Stimulated activated naive CD8-positive, alpha-beta T cell treated with anti-CD3 and anti-CD28 coated beads, Interleukin-15, Interleukin-2, amounts not matched to agents 100 U/mL and 50 U/mL, for 24 hours (primary cell): ENCODE measurements at places on chromosomes 12 and 14.

GRCh38 chr14:68840454-68840853 lies 47.6 kb upstream of the ZFP36L1 start:
- DNase-seq: no peak

DNA sequence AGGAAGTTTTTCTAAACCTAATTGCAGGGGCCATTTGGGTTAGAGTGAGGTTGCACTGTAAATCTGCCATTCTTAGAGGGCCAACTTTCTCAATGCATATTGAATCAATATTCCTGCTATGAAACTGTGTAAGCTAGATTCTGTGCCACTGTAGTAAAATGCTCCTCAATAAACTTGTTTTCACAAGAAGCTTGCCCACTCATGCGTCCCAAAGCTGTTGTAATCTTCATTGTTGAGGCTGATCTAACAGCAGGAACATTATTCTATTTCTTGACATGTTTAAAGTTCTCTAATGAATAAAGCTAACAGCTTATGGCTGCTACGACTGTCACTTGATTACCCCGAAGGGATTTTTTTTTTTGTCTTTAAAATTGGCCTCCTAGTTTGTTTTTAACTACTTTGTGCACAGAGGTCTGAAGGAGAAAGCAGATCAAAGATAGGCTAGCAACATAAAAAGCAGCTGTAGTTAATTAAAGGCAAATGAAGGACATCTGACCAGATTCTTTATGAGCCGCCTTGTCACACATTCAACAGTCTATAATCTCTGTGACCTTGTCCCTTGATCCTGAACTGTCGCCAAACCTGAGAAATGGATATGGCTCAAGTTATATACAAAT lies 243.7 kb downstream of the PAX9 start:
- no peak for DNase-seq

DNA sequence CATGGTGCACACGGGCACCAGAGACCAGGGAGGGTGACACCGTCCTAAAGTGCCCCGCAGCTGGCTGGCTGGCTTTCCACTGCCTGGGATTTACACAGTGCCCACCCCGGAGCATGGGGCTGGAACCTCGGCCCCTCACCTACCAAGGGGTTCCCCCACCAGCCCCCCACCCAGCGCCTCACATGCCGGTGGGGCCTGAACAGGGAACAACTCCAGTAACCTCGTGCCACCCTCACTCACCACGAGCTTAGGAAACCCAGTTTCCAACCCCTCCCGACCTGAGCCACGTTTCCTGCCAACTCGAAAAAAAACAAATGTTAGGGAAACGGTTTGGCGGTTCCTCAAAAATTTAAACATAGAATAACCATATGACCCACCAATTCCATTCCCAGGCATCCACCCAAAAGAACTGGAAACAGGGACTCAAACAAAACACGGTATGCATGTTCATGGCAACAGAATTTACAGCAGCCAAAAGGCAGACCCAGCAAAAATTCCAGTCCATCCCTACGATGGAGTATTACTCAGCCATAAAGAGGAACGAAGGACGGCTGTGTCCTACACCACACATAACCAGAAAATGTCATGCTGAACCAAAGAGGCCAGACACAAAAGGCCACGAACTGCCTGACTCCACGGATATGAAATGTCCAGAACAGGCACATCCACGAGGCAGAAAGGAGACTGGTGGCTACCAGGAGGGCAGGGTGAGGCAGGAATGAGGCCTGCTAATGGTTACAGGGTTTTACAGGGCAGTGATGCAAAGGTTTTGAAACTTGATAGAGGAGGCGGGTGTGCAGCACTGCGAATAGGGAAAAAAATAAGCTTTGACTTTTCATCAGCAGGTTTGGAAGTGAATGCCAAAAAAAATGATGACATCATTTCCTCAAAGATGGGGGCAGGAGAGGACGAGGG lies 68.9 kb downstream of the NCOR2 start:
- DNase-seq: no peak

DNA sequence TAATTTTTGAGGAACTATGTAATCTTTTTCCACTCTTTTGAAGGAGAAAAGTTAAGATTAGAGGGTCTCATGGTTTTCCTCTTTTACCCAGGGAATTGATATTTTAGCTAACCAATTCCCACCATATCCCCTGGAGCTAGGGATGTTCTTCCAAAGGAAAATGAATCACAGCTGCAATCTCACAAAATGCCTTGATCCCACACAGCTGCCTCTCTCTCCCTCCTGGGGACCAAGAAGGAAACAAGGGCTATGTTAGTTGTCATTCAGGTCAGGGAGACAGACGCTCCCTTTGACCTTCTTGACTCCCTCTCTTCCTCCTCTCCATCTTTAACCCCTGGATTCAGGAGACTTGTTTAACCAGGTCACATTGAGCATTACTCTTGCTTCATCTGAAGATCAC lies 9.5 kb downstream of the DCN start:
- no peak for DNase-seq

DNA sequence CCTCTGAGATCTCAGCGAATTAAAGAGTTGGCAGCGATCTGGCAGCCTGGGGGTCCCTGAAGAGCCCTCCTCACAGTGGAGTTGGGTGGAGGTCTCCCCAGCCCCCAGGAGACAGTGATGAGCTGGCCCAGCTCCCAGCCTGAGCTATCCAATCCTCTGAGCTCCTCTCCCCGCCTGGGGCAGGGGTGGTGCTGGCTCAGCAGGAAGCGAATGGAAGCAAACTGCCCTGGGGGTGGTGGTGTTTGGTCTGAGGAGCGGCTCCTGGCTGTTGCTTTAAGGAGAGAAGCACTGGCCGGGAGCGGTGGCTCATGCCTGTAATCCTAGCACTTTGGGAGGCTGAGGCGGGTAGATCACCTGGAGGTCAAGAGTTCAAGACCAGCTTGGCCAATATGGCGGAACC lies 19.5 kb upstream of the MEG3 start:
- no peak for DNase-seq

- DNase-seq: no peak
These were observed 120.2 kb downstream of the PAX9 start for GRCh38 chr14:36781897-36782296.

DNA sequence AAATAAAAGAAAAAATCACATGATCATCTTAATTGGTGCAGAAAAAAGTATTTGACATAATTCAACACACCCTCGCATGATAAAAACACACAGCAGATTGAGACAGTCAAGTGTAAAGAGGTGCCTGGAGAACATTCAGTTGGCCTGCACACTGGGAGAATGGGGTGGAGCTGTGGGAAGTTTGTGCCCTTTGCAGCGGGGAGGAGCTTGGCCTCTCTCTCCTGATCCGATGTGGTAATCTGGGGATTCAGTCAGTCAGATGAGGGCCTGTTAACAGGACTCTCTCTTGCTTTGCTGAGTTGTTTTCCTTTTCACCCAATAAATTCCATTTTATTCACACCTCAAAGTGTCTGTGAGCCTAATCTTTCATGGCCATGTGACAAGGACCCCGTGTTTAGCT lies 5.9 kb downstream of the SERPINA6 start:
- no peak for DNase-seq

- no peak for DNase-seq
These were observed 30.6 kb upstream of the ISM2 start for GRCh38 chr14:77529213-77529612.

- no peak for DNase-seq
These were observed 78.9 kb downstream of the AKAP6 start for GRCh38 chr14:32408018-32408417.

DNA sequence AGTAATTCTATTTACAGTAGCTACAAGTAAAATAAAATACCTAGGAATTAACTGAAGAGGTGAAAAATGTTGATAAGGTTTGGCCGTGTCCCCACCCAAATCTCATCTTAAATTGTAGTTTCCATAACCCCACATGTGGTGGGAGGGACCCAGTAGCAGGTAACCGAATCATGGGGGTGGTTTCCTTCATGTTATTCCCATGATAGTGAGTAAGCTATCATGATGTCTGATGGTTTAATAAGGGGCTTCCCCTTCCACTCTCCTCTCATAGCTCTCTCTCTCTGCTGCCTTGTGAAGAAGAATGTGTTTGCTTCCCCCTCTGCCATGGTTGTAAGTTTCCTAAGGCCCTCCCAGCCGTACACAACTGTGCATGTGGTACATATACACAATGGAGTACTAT lies 1170.7 kb downstream of the BCL11B start:
- DNase-seq: no peak

DNA sequence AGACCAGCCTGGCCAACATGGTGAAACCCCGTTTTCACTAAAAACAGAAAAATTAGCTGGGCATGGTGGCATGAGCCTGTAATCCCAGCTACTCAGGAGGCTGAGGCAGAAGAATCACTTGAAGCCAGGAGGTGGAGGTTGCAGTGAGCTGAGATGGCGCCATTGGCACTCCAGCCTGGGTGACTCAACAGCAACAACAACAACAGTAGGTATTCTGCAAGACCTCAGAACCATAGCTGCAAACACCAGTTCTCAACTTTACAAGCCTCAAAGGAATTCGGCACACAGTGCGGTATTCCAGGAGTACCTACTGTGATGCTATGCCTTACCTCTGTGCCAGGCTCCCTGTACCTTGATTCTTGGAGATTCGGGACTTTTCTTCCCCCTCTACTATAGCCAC lies 15.8 kb downstream of the FOXN3 start:
- DNase-seq: no peak

DNA sequence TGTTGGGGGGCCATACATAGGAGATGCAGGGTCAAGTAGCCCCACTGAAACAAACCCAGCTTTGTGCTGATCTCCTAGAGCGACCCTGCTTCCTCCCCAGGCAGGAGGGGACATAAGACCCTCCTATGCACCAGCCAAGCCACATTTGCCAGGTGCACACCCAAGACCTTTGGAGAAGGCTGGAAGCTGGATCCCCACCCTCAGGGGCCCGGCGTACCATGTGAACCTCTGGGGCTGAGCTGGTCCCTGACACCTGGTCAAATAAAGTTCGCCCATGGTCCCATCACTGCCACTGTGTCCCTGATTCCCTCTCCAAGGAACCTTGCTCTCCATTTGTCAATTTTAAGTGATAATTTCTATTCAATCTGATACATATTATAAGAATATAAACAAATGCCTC lies 162.1 kb upstream of the VASH1 start:
- DNase-seq: no peak
